ENCODE measurements at places on chromosomes 1 and 21.

GRCh38 chr1:229024528-229025130, 246.3 kb upstream of the RAB4A start:
- no peak for DNase-seq

GRCh38 chr1:109253803-109254620, 4.7 kb downstream of the CELSR2 start:
- DNase-seq, result no peak

DNA sequence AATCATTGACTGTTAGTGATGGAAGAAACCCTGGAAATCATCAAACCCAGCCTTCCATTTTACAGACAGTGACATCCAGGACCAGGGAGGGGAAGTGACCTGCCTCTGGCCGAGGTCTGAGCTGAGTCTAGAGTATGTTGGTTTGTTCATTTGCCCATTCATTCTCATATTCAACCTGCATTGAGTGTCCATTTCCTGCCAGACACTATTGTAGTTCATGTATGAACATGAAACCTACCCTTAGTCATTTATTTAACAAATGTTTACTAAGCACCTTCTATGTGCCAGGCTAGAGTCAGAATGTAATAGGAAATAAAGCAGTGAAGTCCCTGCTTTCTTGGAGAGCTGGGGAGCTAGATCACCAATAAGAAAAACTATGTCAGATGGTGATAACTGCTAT, 51.3 kb downstream of the KCND3 start:
- no peak for DNase-seq

DNA sequence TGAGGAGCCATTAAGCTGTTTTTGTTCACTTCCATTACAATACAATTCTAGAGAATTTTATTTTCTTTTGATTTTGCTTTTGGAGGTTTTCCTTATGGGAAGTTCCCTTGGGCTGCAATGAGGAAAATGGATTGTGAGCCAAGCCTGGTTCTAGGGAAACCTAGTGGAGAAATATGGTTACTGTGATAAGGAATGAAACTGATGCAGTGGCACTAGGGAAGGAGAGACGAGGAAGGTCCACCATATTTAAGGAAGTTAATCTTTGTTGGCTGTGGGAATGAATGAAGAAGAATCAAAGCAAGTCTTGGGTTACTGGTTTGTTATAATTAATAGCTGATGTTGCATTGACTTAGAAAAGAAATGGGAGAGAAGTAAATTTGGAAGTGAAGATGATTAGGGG, 28.4 kb downstream of the CHML start:
- no peak for DNase-seq
